IMR-90 (cell line): ENCODE measurements at places on chromosomes 1 and 21. TPM values are rescaled to one million over a fixed set of nuclear protein-coding genes. Genes with fewer than 3 reads are reported as not detected.

GRCh38 chr1:204883405-204883804 lies 12.7 kb downstream of the NFASC start:
- no peak for DNase-seq

- peak; percentile 20 for DNase-seq
Observed at GRCh38 chr1:215529571-215529970, 37.5 kb upstream of the KCTD3 start.

- DNase-seq = no peak
Observed at GRCh38 chr21:44383216-44383615, 29.8 kb downstream of the TRPM2 start.

DNA sequence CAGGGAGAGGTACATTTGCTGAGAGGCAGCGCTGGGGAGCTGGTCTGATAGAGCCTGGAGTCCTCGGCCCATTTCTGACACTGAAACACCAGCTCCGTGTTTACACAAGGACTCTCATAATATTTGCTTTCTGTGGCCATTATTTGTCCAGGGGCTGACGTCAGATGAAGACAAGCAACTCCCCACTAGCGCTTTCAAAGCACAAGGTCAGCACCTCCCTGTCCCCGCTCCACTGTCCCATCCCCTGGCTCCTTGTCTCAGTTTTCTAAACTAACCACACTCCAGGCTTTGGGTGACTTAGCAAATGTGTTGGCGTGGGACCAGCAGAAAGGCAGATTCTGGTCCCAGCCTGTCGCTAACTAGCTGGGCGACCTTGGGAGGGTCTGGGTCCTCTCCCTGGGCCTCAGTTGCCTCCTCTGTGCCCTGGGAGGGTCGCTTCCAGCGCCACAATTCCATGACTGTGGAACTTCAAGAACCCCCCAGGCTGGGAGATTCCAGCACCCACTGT lies 37.4 kb upstream of the ZBTB40 start:
- peak; percentile 39 for DNase-seq

DNA sequence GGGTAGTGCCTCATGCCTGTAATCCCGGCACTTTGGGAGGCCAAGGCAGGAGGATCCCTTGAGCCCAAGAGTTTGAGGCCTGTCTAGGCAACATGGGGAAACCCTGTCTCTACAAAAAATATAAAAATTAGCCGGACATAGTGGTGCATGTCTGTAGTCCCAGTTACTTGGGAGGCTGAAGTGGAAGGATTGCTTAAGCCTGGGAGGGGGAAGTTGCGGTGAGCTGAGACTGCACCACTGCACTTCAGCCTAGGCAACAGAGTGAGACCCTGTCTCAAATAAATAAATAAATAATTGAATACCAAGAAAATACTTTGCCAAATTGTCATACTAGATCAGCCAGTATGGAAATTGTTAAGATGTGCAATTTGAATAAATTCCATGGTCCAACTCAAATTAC lies 5.9 kb upstream of the RBBP5 start:
- DNase-seq = no peak

- no peak for DNase-seq
Observed at GRCh38 chr1:206098242-206098919, 18.8 kb downstream of the AVPR1B start.

The ZMYND12 gene
- under 0.01 TPM in 1 of 2 replicates, not detected in the other for total RNA-seq

The AMPD1 gene
- not detected in 2 replicates for total RNA-seq
